Activated T-cell treated with anti-CD3 and anti-CD28 coated beads, Interleukin-2, amount 50 U/mL, for 48 hours (primary cell): ENCODE measurements at places on chromosomes 16 and 17.

- DNase-seq = no peak
Observed at GRCh38 chr17:49959183-49959935, 9.6 kb upstream of the DLX4 start.

GRCh38 chr17:32481193-32481592 is 5.6 kb upstream of the CDK5R1 start:
- DNase-seq = peak; percentile 12

GRCh38 chr17:36542755-36543154 is 2.0 kb upstream of the GGNBP2 start:
- DNase-seq = no peak

- no peak for DNase-seq
Observed at GRCh38 chr17:67051837-67052236, 7.5 kb downstream of the CACNG1 start.

GRCh38 chr17:78252111-78252634 is 20.7 kb downstream of the TMEM235 start:
- DNase-seq = peak; percentile 53

GRCh38 chr17:75301049-75301448 is 11.8 kb upstream of the SLC25A19 start:
- no peak for DNase-seq

DNA sequence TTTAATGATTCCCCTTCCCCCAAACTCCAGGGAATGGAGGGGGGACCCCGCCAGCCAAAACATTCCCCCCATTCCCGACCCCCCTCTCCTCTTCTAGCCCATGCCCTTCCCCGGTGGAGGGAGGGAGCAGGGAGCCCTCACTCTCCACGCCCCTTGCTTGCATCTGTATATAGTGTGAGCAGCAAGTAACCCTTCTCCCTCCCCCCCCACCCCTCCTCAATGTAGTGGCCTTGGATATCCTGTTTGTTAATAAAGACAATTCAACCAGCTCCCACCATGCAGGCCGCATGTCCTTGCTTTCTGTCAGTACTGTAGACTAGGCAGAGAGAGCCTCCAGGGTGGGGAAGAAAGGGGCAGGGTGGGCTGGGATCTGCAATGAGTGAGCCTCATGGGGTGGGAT is 1.6 kb upstream of the C17orf107 start:
- DNase-seq = no peak

- no peak for DNase-seq
Observed at GRCh38 chr17:80414508-80414802, 512 bp upstream of the ENDOV start.

DNA sequence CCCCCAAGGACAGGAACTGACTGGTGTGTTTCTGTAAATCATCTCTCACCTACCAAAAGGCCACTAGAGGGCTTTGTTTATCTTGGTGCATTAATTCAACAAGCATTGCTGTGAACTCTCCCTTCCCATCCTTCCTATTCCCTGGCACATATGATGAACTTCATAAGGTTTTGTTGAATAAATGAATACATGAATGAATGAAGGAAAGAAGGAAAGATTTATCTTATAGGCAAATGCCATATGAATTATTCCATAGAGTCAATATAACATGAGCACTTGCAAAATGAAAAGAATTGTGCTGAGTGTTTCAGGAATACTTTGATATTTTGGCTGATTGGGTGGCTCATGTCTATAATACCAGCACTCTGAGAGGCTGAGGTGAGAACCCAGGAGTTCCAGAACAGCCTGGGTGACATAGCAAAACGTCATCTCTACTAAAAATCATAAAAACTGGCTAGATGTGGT is 4.3 kb downstream of the SPDYE4 start:
- DNase-seq = no peak

GRCh38 chr16:21646721-21647561 is 5.5 kb downstream of the IGSF6 start:
- peak; percentile 83 for DNase-seq

DNA sequence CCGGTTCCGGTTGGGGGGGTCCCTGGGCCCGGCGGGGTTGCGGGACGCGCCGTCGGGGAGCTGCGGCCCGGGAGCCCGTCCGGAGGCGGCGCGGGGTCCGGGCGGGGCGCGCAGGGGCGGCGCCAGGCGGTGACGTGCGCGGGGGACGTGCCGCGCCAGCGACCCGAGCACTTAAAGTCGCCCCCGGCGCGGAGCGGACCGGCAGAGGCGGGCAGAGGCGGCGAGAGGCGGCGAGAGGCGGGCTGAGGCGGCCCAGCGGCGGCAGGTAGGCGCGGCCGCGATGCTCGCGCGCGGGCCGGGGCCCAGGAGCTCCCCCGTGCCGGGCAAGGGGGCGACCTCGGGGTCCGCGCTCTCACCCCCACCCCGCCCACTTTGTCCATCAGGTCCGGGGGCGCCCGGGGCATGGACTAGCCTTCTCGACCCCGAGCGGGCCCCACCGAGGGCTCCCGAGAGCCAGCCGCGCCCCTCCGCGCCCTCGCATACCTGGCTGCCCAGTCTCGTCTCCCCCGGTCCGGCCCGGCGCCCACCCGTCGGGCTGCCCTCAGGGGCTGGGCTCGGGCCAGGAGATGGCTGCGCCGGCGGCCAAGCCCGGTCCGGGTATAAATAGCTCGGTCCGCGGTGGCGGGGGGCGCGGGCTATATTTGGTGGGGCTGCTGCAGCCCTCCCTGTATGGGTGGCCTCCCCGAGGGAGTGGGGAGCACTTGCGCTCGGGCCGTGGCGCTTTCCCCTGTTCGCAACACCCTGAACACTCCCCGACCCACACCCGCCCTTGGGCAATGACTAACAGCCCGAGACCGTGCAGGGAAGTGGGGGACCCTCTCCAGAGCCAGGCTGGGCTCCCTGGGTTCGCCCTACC is at the start of gene SLC16A3:
Gene SLC16A3 (plus strand): TSS at position 201 of the 856 bp plus-strand sequence. CDS start 6,967 bp downstream, outside the sequence.
- DNase-seq = peak; percentile 65

DNA sequence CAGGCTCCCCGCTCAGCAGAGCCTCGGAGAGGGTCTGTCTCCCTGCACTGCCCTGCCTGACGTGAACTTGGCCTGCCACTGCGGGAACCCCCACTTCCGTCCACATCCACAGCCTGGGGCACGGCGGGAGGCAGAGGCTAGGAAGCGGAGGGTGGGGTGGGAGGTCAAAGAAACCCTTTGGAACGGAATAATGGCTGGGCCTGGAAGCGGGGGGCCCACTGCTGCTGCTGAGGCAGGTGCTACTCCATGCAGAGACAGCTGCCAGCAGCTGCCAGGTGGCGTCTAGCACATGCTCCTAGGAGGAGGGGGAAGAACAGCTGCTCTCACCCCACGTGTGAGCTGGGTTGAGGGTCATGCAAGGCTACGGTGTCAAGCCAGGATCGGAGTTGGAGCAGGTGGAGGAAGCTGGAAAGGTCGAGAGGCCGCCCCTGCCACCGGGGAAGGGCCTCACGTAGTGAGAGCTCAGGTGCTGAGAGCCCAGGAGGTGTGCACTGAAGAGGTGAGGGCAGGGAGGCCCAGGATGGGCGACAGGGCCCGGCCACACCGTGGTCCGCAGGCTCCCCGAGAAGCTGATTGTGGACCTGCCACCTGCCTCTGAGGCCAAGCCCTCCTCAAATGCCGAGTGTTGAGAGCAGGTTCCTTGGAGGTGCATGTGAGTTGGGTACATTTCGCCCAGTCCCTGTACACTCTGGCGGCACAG is 9.8 kb downstream of the FSCN2 start:
- no peak for DNase-seq

GRCh38 chr16:11181899-11182279 is 74.1 kb downstream of the SOCS1 start:
- DNase-seq = peak; percentile 70

DNA sequence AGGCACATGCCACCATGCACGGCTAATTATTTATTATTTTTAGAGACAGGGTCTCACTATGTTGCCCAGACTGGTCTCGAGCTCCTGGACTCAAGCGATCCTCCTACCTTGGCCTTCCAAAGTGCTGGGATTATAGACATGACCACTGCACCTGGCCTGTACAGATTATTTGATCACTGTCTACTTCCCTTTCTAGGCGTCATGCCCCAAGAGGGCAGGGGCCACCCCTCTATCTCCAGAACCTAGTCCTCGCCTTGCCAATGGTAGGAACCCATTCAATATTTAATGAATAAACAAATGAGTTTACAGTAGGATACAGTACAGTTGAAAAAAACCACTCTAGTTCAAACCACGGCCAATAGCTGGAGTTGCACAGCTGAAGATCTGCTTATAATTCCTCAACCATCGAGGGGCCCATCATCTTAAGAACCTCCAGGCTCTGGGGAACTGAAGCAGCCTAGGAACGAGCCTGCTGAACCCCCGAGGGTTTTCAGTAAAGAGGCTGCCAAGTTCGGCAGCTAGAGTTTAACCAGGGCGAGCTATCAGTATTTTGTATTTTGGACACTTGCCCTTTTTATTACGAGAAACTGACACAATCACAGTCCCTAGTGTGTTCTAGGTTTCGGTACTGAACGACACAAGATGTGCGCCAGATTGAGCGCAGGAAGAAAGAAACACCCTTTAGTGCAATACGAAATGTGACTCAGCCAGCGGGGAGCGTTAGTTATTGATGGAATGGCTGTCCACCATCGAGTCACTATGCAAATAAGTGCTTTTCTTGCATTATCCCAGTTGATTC is 14.6 kb downstream of the ADCY9 start:
- DNase-seq = no peak

GRCh38 chr17:11986942-11987329 is 10.3 kb downstream of the ZNF18 start:
- DNase-seq = no peak
